ENCODE measurements at places on chromosomes 4 and X.

GRCh38 chrX:123331349-123331748 is 147.3 kb downstream of the GRIA3 start:
- no peaks in the 10 kb centered on the region for H3K4me1 ChIP-seq
- no peaks in the 10 kb centered on the region for H3K27me3 ChIP-seq
- no peak overlapping the region for H3K4me3 ChIP-seq
- no peak overlapping the region for H3K27ac ChIP-seq
- no peak for DNase-seq

- no peaks in the 10 kb centered on the region for H3K27me3 ChIP-seq
- no peak overlapping the region for H3K4me3 ChIP-seq
- no peaks in the 10 kb centered on the region for H3K4me1 ChIP-seq
- DNase-seq = no peak
- no peaks in the 10 kb centered on the region for H3K36me3 ChIP-seq
Observed at GRCh38 chr4:159455675-159456237, 352.9 kb downstream of the RAPGEF2 start.

DNA sequence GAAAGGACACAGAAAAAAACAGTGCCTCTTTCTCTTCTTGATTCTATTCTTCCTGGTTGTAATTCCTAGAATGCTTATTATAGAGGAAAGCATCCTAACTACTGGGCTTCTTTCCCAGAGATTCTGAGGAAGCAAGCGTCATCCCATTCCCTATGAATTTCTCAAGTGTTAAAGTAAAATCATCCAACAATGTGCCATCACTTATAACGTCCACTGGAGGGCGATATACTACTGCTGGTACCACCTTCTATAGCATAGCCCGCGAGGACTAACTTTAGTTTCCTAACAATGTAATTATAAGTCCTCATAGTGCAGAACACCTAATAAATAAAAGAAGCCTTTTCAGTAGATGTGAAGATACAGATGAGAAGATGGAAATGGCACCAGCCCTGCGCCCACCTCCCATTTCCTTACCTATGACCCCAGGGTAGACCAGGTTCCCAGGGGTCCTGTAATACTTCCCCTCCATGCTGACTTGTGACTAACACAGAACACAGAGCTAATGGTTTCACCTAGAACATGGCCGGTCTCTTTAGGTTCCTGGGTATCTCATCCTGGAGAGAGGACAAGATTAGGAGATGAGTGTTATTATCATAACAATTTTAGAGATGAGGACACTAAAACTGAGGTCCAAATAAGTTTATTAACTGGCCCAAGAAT is 4.2 kb downstream of the CENPVL3 start:
- no peak for DNase-seq
- H3K36me3 ChIP-seq = no peaks in the 10 kb centered on the region
- H3K4me3 ChIP-seq = no peak overlapping the region
- no peak overlapping the region for H3K27ac ChIP-seq
- peaks cover 12% of the 10 kb centered on the region for H3K27me3 ChIP-seq

- peaks cover 43% of the 10 kb centered on the region for H3K36me3 ChIP-seq
- H3K27ac ChIP-seq = no peak overlapping the region
- H3K27me3 ChIP-seq = no peaks in the 10 kb centered on the region
- no peaks in the 10 kb centered on the region for H3K4me1 ChIP-seq
- H3K4me3 ChIP-seq = no peak overlapping the region
- no peak for DNase-seq
Observed at GRCh38 chr4:1318046-1318375, 28.3 kb downstream of the MAEA start.

GRCh38 chr4:186687265-186687664 is 36.4 kb downstream of the FAT1 start:
- H3K4me3 ChIP-seq = no peak overlapping the region
- no peaks in the 10 kb centered on the region for H3K27me3 ChIP-seq
- H3K27ac ChIP-seq = peak overlapping the region; percentile 26
- H3K36me3 ChIP-seq = no peaks in the 10 kb centered on the region
- DNase-seq = no peak
- H3K4me1 ChIP-seq = peaks cover 21% of the 10 kb centered on the region

Data from transverse colon (tissue), 4 donors.